ENCODE measurements at places on chromosomes 12 and 14.

DNA sequence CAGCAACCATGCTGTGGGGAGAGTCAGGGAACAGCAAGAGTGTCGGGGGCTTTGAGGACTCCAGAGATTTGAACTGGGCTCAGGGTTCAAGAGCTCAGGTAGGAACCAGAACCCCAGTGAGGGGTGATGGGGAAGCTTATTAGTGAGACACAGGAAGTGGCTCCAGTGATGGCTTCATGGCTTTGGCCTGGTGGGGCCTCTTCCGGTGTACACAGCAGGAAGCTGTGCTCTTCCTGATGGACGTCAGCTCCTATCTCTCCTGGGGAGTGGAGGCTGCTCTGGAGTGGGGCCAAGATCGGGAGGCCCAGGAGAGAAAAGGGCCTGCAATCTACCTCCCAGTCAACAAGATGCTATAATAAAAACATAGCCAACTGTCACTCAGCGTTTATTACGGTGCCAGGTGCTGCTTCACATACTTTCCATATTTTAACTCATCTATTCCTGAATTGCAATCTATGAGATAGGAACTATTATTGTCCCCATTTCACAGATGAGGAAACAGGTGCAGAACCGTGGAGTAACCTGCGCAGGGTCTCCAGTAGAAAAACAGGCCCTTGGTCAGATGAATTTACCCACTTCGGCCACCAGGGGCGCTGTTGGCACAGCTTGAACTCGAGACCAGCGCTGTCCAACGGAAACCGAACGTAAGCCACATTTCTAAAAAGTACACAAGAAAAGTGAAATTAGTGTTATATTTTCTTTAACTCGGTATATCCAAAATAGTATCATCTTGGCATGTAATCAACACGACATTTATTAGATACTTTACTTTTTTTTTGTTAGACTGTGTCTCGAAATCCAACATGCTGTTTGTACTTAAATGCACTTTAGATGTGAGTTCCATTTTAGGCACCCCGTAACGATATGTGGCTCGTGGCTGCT is 63.6 kb upstream of the DLK1 start:
- peak; percentile 53 for DNase-seq

DNA sequence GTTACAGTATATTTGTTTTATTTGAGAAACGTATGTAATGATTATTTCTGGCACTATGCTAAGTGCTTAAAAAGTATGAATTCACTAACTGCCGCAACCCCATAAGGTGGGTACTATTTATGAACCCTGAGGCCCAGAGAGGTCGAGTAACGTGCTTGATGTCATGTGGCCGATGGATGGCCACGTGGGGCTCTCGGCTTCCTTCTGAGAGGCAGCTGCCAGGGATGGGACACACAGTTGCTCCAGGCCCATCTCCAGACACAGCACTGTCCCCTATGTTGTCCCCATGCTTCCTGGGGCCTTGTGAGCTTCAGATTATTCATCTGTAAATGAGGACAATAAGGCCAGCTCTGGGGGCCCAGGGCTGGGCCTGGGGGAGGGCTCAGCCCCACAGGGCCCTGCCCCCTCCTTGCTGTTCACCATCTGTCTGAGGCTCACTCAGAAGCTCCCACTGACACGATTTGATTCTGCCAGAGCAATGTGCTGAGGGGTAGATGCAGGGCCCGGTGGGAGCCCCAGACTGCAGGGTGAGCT is 115.0 kb downstream of the CALM1 start:
- DNase-seq, result no peak

DNA sequence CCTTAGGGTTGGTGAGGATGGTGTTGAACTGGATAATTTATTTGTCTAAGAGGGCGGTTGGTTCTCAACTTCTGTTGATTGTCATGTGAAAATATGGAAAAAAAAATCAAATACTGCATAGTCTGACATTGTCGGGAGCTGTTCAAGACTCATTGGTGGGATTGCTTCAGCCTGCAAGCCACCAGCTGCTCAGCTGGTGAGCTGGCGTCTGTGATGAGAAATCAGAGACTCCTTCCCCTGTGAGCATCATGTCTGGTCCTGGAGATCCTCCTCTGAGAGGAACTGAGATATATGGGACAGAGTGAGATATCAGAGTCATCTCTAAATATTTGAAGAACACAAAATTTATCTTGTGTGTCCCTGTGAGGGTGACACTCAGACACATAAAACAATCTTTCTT is 49.9 kb downstream of the TRIM9 start:
- no peak for DNase-seq

GRCh38 chr14:60323199-60323896 is 74.3 kb downstream of the PPM1A start:
- DNase-seq, result no peak

DNA sequence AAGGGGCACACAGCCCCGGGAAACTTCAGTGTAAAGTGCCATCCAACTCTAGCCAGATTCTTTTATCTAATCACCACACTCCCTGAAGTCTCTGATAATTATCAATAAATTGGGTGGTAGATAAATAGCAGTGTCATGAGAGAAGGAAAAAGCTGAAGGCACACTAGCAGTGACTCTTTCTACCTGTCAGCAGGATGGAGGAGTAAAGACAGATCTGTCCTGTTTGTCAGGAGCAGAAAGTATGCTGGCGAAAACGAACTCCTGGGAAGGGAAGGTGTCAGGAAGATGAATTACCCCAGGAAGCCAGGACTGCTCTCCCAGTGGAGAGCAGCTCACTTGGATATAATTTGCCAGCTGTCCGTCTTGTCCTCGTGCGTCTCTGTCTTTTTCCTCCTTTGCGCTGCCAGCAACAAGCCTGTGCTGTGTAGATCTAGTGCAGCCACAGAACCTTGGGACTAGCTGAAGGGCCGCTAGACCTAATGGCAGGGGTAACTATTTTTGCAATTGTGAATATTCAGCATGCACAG is 981.9 kb downstream of the DIO2 start:
- no peak for DNase-seq

DNA sequence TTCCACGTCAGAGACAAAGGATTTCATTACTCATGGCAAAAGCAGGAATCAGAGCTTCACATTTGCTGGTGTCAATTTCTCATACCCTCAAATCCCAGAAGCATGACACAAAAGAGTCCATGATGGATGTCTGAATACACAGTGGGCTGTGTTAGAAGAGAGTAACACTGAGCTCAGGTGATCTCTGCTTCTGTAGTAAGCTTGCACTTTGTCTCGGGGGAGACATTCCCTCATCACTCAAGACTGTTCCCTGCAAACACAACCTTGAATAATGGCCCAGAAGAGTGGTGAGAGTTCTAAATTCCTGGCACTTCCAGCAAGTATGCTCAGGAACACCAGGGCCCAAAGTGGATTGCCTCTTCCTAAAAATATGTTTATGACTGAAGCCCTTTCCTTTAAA is 1787.2 kb upstream of the SEL1L start:
- DNase-seq, result no peak
